ENCODE measurements at places on chromosomes 11 and 22. TPM values are rescaled to one million over a fixed set of nuclear protein-coding genes. Genes with fewer than 3 reads are reported as not detected.
A peak's percentile ranks its signal among the peaks of the same experiment; 100 is the strongest.

- no peak for DNase-seq
Observed at GRCh38 chr11:11586465-11586864, 35.3 kb downstream of the GALNT18 start.

- no peak for DNase-seq
Observed at GRCh38 chr11:60363542-60364470, 14.5 kb upstream of the MS4A7 start.

- DNase-seq, result no peak
Observed at GRCh38 chr11:36367806-36368680, 72.0 kb downstream of the PRR5L start.

GRCh38 chr11:120551191-120551590, 39.6 kb downstream of the GRIK4 start:
- DNase-seq, result no peak

- DNase-seq, result no peak
Observed at GRCh38 chr11:102914238-102915043, 39.7 kb upstream of the MMP12 start.

DNA sequence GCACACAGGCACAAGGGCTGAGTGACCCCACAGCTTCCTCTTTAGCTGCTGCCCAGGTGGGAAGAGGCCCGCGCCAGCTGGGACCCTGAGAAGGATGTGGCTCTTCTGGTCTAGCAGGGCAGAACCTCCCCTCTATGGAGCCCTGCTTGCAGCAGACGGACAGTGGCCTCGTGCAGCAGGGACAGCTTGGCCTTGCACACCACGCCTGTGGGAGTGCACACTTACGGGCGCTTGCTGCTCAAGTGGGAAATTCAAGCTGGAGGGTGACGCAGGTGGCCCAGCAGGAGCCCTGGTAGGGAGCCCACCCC, 971.4 kb downstream of the BRD1 start:
- no peak for DNase-seq

- no peak for DNase-seq
Observed at GRCh38 chr11:47342854-47343253, 9.6 kb downstream of the MYBPC3 start.

- no peak for DNase-seq
Observed at GRCh38 chr11:5004424-5005274, 10.0 kb downstream of the OR51L1 start.

GRCh38 chr11:32034680-32035079, 56.2 kb upstream of the RCN1 start:
- DNase-seq, result no peak

GRCh38 chr11:114279792-114280546, 16.2 kb upstream of the NNMT start:
- DNase-seq, result no peak

- no peak for DNase-seq
Observed at GRCh38 chr22:44701187-44701790, 715 bp upstream of the PRR5 start.

- DNase-seq, result no peak
Observed at GRCh38 chr22:24407884-24408283, 19.5 kb upstream of the ADORA2A start.

GRCh38 chr11:9808943-9809342, 145.1 kb downstream of the SWAP70 start:
- no peak for DNase-seq

DNA sequence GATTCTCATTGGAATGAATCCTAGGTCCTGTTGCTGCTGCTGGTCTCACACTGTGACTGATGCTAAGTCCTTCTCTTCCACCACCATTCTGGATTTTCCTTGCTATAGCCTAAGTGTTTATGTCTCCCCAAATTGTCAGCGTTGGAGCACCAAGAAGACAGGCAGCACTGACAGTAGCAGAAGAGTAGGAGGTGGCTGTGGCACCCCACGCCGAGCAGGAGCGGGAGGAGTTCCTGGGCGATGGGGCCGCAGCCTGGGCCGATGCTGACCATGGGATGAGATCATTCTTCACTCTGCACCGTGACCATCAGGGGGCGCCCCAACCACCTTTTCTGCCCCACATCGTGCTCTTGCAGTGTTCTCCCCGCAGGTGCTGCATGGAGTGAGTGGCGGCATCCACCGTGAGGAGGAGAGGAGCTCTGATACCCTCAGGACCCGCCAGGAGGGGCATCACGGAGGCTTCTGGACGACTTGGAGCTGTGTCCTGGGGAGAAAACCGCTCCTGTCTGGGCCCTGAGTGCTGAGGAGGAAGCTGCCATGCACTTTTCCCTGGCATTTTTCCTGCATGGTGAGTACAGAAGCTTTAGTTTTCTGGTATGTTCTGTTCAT, 57.0 kb downstream of the LRRC74B start:
- peak; percentile 80 for DNase-seq

GRCh38 chr11:44792171-44792570, 65.4 kb downstream of the TSPAN18 start:
- no peak for DNase-seq

DNA sequence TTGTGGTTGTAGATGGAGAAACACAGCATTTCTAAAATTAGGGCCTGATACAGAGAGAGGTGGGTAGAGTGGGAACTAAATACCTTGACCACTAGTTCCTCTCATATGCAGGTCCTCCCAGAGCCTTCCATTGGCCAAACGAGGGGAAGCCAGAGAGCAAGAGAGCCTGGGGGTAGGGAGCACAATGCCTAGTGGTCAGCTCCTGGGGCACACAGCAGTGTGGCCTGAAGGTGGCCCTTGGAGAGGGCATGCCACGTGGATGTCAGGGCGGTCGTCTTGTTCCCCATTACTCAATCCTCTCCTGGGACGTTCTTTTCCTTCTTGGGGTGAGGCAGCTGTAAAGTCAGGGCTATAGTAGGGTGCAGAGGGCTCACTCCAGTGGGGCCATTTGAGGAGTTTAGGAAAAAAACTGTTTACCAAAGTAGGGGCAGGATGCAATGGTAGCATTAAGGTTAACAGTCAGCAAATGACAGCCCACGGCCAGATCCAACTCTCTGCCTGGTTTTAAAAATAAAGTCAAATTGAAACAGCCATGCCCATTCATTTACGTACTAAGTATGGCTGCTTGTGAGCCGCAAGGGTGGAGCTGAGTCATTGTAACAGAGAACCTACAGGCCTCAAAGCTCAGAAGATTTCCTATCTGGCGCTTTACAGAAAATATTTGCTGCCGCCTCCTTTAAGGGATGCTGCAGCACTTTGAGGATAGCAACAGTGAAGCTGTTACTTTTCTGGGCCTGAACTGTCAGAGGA, 7.6 kb downstream of the MYO18B start:
- DNase-seq, result no peak

- no peak for DNase-seq
Observed at GRCh38 chr11:108370990-108371389, 96.3 kb downstream of the C11orf65 start.

DNA sequence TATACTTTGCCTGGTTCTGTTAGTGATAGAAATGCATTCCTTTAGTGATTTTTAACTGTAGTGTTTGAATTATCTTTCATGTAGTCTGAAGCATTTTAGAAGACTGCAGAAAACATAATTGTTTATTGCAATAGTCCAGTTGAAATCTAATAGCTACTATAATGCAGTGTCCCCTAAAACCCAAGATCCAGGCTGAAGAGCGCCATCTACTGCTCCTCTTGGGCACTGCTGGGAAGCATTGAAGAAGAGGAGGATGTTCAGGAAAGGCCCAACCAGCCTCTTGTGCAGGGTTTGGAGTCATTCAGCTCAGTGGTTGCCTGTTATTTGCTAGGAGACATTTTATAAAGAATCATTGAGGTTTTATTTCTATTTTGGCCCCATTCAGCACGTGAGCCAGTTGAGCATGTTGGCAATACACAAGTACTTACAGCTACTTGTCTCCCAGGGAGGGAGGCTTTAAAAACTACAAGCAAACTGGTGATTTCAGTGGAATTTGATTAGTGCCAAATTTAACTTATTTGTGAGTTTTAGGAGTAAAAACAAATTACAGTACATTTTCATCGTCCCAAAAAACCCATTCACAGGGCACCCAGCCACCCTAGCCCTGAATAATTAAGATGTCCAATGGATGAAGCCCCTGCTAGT, 74.9 kb upstream of the HORMAD2 start:
- peak; percentile 73 for DNase-seq

DNA sequence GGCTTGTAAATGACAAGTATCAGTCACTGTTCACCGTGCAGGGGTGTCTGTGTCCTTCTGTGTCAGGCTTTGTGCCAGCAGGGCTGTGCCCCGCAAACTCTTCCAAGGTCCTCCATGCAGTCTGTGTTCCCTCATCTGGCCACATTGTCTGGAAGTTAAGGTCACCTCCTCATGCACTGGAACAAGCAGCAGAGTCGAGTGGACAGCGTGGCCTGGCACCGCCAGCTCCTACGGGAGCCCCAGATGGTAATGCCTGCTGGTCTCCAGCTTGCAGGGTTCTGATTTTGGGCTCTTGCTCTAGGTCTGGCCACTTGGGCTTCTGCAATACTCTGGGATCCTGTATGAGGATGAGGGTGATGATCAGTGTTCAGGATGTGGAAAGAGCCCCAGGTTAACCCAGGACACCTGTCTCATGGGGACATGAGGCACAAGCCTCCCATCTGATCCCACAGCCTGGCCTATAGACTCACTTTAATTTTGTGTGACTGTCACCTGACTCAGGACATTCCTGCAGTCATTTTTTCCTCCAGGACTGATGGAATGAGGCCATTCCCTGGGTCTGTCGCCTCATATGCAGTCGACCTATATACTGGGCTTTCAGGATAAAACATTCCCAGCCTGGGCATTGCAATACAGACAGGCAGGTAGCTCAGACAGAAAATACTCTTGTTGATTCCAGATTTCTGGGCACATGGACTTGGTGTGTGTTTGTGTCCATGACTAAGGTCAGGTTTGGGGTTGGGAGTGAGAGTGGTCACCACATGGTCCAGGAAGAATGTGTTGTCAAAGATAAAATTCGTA, 106.3 kb upstream of the TOP3B start:
- no peak for DNase-seq

- no peak for DNase-seq
Observed at GRCh38 chr11:128472128-128473089, 114.9 kb downstream of the ETS1 start.

DNA sequence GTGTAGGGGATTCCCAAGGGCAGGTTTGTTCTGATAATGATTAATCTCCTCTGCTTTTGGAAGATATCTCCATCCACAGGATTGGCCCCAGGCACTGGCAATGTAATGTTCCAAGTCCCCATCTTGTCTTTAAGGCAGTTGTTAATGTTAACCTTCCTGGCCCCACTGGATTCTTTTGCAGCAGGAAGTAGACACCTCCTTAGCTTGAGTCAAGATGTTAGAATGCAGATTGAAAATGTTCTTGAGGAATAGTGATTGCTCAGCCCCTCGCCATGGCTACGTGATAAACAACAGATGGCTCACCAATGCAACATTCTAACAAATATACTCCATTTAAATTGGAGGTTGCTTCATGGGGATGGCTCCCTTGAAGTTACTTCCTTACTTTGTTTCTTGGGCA, 7.3 kb downstream of the HEPHL1 start:
- no peak for DNase-seq

DNA sequence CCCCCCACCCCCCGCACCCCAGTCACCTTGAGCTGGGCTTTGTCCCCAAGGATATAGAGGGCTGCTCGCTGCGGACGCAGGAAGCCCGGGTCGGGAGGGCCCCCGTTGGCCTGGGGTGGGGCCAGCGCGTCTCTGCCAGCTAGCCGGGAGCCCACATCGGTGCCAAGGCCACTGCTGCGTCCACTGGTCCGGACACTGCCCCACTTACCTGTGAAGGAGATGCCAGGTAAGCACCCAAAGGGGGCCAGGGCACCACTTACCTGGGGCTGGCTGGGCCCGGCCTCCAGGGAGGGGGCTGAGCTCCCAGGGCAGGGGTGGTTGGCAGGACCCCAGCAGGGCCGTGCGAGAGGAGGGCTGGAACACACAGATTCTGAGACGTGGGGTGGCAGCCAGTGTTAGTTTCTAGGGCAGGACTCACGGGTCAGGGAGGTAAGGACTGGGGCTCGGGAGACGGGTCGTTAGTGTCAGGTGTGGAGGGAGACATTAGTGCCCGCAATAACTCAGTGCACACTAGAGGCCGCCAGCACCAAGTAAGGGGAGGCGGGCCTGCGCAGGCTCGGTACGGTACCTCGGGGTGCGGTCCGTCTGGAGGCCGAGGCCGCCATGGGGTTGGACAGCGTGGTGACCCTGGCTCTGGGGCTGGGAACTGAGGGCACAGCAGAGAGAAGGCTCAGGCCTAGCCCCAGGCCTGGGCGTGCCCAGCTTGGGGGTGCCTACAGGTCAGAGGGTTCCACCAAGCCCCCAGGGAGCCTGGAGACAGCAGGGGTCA, 18.2 kb downstream of the SBF1 start:
- no peak for DNase-seq

- no peak for DNase-seq
Observed at GRCh38 chr11:24896118-24896835, 399.4 kb downstream of the LUZP2 start.

DNA sequence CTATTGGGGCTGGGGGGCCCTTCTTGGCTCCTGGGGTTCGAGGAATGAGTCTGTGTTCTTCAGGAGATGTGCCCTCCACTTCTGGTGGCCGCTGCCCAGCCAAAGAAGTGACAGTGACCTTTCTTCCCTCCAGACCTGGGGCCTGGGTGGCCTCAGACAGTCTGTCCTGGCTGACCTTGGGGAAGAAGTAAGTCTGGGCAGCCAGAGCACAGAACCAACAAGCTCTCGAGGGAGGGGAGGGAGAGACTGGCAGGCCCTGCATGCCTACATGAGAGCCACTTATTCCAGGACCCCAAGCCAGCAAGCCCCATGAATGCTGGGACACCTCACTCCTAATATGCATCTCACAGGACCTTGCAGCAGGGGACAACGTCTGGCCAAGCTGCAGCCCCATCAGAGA, 27.1 kb upstream of the STK33 start:
- DNase-seq, result no peak

- DNase-seq, result no peak
Observed at GRCh38 chr22:43895986-43896645, 4.3 kb upstream of the PNPLA5 start.

DNA sequence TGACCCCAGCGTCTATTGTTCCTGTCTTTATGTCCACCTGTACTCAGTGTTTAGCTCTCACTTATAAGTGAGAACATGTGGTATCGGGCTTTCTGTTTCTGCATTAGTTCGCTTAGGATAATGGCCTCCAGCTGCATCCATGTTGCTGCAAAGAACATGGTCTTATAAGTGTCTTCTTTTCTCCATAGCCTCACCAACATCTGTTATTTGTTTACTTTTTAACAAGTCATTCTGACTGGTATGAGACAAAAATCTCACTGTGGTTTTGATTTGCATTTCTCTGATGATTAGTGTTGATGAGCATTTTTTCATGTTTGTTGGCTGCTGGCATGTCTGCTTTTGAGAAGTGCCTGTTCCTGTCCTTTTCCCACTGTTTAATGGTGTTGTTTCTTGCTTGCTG, 21.7 kb upstream of the SLN start:
- no peak for DNase-seq

Gene GPR83
- polyA plus RNA-seq, result 0.05 TPM

Gene MEI1
- 0.10 TPM for polyA plus RNA-seq

Gene OR51E2
- polyA plus RNA-seq, result not detected

Gene TXN2
- 115 TPM for polyA plus RNA-seq

Gene SYT7
- 0.96 TPM for polyA plus RNA-seq

Gene RAB39A
- not detected for polyA plus RNA-seq

Gene PARVA
- 8.5 TPM for polyA plus RNA-seq

Gene OR8J3
- not detected for polyA plus RNA-seq

Gene HPS5
- 11.3 TPM for polyA plus RNA-seq

Gene GATD1
- 20.9 TPM for polyA plus RNA-seq

Gene SLC22A9
- polyA plus RNA-seq, result not detected

Measured in psoas muscle (tissue), 8 donors.